ENCODE measurements at places on chromosomes 16 and 17.

DNA sequence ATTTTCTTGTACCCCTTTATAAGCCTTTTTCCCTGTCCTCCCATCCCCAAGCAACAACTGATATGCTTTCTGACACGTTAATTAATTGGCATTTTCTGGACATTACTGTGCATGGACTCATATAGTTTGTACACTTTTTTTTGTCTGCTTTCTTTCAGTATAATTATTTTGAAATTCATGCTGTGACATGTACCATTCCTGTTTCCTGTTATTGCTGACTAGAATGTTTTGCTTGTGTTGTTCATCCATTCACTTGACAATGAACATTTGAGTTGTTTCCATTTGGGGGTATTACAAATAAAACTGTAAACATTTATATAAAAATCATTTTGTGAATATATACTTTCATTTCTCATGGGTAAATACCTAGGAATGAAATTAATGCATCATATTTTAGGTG lies 50.6 kb downstream of the RBBP6 start:
- no peaks in the 10 kb centered on the region for H3K36me3 ChIP-seq
- DNase-seq = no peak
- H3K4me3 ChIP-seq = no peak overlapping the region
- H3K27me3 ChIP-seq = no peaks in the 10 kb centered on the region

DNA sequence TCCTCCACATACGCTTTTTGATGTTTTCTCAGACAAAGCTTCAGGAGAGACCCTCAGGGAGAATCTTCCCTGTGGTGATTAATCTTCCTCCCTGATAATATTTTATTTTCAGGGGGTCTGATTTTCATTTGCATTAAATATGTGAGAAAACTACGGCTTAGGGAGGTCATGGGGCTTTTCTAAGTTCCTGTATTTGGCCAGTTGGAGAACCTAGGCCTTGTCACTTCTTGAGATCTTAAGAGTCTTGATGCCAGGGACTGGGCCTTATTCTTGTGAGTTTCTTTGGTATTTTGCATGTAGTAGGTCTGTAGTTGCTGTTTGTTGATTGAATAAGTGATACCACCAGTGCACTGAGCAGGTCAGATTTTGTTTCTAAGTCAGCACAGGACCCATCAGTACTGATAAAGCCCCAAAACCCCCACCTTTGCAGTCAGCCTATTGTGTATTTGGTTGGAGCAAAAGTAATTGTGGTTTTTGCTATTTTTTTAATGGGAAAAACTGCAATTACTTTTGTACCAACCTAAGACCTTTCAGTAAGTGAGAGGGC lies 130.1 kb downstream of the PRKCA start:
- no peak overlapping the region for H3K27ac ChIP-seq
- H3K36me3 ChIP-seq = no peaks in the 10 kb centered on the region
- peaks cover 1% of the 10 kb centered on the region for H3K27me3 ChIP-seq
- no peak for DNase-seq
- no peak overlapping the region for H3K4me3 ChIP-seq

DNA sequence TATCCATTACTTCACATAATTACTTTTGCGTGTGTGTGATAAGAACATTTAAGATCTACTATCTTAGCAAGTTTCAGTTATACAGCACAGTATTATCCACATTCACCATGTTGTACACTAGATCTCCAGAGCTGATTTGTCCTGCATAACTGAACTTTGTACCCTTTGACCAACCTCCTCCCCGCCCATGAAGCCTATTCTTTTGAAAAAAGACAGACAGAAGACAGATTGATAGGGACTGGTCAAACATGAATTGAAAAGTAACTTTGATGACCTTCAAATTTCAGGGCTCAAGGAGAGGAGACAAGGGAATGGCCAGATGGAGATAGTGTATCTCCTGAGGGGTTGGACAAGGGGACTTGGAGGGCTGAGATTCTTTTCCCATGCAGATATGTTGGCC lies 96.3 kb downstream of the CMC2 start:
- no peaks in the 10 kb centered on the region for H3K4me1 ChIP-seq
- no peaks in the 10 kb centered on the region for H3K36me3 ChIP-seq
- H3K27me3 ChIP-seq = no peaks in the 10 kb centered on the region
- DNase-seq = no peak
- no peak overlapping the region for H3K27ac ChIP-seq
- H3K4me3 ChIP-seq = no peak overlapping the region

DNA sequence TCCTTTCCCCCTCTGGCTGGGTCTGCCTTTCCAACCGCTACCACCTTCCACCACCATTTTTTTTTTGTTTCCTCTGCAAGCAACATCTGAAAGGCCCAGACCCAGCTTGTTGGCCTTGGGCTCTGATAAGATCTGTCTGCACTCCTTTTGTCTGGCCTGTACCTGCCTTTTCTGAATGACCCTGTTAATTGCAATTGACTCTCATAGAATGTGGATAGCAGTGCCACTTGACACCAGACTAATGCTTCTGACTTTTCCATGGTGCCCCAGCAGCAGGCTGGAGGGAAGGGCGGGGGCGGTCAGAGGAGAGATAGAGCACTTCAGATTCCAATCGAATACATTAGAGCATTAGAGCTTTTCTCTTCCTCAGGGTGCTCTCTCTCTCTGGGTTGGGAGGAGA lies 538.9 kb downstream of the WWOX start:
- no peak overlapping the region for H3K27ac ChIP-seq
- no peak overlapping the region for H3K4me3 ChIP-seq
- H3K36me3 ChIP-seq = no peaks in the 10 kb centered on the region
- H3K27me3 ChIP-seq = peaks cover 1% of the 10 kb centered on the region
- DNase-seq = no peak

- H3K27me3 ChIP-seq = peaks cover 6% of the 10 kb centered on the region
- H3K4me3 ChIP-seq = no peak overlapping the region
- peaks cover 1% of the 10 kb centered on the region for H3K4me1 ChIP-seq
- H3K27ac ChIP-seq = no peak overlapping the region
- H3K36me3 ChIP-seq = no peaks in the 10 kb centered on the region
- peak; percentile 66 for DNase-seq
These were observed 6.0 kb downstream of the CPSF4L start for GRCh38 chr17:73255671-73256181.

- H3K27me3 ChIP-seq = no peaks in the 10 kb centered on the region
- no peaks in the 10 kb centered on the region for H3K4me1 ChIP-seq
- no peak overlapping the region for H3K4me3 ChIP-seq
- no peaks in the 10 kb centered on the region for H3K36me3 ChIP-seq
- DNase-seq = no peak
These were observed 5.9 kb downstream of the MEIOB start for GRCh38 chr16:1865902-1866690.

GRCh38 chr16:84943620-84944019 lies 67.7 kb downstream of the ZDHHC7 start:
- no peaks in the 10 kb centered on the region for H3K36me3 ChIP-seq
- H3K27ac ChIP-seq = no peak overlapping the region
- no peak for DNase-seq
- no peak overlapping the region for H3K4me3 ChIP-seq

- peaks cover 2% of the 10 kb centered on the region for H3K27me3 ChIP-seq
- no peak overlapping the region for H3K4me3 ChIP-seq
- no peak for DNase-seq
These were observed 229.2 kb downstream of the SHISA9 start for GRCh38 chr16:13130586-13130985.

DNA sequence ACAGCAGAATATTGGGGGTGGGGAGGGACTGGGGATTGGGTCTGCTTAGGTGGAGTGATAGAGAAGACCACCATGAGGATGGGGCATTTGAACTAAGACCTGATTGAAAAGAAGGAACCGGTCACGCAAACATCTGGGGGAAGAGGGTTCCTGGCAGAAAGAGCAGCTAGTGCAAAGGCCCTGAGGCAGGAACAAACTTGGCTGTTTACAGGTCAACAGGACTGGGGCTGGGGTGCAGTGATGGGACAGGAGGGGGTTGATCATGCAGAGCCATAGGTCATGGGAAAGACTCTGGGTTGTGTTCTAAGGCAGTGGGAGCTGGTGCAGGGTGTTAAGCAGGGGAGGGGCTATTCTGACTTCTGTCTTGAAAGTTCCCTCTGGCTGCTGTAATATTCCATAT lies 1.9 kb downstream of the DRG2 start:
- H3K4me3 ChIP-seq = peak overlapping the region; percentile 75
- DNase-seq = no peak
- H3K36me3 ChIP-seq = peaks cover 12% of the 10 kb centered on the region
- peak overlapping the region; percentile 31 for H3K27ac ChIP-seq
- H3K4me1 ChIP-seq = peaks cover 9% of the 10 kb centered on the region

GRCh38 chr17:35239823-35240222 lies 3.0 kb upstream of the SLFN5 start:
- peaks cover 16% of the 10 kb centered on the region for H3K4me1 ChIP-seq
- H3K4me3 ChIP-seq = no peak overlapping the region
- H3K27ac ChIP-seq = no peak overlapping the region

DNA sequence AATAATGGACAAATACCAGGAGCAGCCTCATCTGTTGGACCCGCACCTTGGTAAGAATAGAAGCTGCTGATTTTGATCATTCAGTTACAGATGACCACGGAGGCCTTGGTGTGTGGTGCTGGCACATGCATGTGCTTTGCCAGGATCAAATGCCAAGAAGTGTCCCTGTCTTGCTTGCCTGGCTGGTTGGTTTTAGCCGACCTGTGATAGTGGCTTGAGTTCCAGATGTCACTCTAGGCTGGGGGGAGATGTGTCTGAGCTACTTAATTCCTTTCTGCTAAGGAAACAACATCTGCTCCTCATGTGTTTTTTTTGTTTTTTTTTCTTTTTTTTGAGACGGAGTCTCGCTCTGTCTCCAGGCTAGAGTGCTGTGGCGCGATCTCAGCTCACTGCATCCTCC lies 4.3 kb downstream of the TBCD start:
- DNase-seq = no peak
- no peak overlapping the region for H3K27ac ChIP-seq
- H3K4me3 ChIP-seq = no peak overlapping the region
- peaks cover 4% of the 10 kb centered on the region for H3K4me1 ChIP-seq
- no peaks in the 10 kb centered on the region for H3K36me3 ChIP-seq

GRCh38 chr16:51734220-51734619 lies 583.1 kb upstream of the SALL1 start:
- H3K36me3 ChIP-seq = no peaks in the 10 kb centered on the region
- no peaks in the 10 kb centered on the region for H3K4me1 ChIP-seq
- no peak overlapping the region for H3K27ac ChIP-seq
- peaks cover 1% of the 10 kb centered on the region for H3K27me3 ChIP-seq

GRCh38 chr17:79992649-79993389 lies 42.9 kb downstream of the TBC1D16 start:
- peak overlapping the region; percentile 74 for H3K27ac ChIP-seq
- no peak for DNase-seq
- peaks cover 14% of the 10 kb centered on the region for H3K36me3 ChIP-seq
- H3K27me3 ChIP-seq = peaks cover 6% of the 10 kb centered on the region
- H3K4me1 ChIP-seq = peaks cover 58% of the 10 kb centered on the region

DNA sequence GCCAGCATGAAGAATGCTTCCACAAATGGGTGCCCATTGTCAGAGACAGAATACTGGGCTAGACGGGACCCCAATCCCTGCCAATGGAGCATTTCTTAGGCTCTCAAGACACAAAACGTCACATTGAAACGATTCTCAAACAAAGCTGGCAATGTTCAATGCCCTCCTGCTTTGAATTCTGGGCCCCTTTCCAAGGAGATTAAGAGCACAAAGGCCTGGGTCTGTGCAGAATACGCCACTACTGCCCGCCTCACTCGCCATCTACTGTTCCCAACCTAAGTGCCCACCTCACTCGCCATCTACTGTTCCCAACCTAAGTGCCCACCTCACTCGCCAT lies 9.7 kb downstream of the CFAP20 start:
- DNase-seq = no peak
- H3K27ac ChIP-seq = no peak overlapping the region
- H3K36me3 ChIP-seq = peaks cover 23% of the 10 kb centered on the region
- H3K4me3 ChIP-seq = no peak overlapping the region
- peaks cover 8% of the 10 kb centered on the region for H3K27me3 ChIP-seq
- peaks cover 58% of the 10 kb centered on the region for H3K4me1 ChIP-seq

- H3K4me3 ChIP-seq = peak overlapping the region; percentile 14
- DNase-seq = no peak
- no peaks in the 10 kb centered on the region for H3K36me3 ChIP-seq
- no peak overlapping the region for H3K27ac ChIP-seq
- H3K4me1 ChIP-seq = peaks cover 18% of the 10 kb centered on the region
These were observed 60.6 kb downstream of the SCNN1B start for GRCh38 chr16:23362460-23363317.

DNA sequence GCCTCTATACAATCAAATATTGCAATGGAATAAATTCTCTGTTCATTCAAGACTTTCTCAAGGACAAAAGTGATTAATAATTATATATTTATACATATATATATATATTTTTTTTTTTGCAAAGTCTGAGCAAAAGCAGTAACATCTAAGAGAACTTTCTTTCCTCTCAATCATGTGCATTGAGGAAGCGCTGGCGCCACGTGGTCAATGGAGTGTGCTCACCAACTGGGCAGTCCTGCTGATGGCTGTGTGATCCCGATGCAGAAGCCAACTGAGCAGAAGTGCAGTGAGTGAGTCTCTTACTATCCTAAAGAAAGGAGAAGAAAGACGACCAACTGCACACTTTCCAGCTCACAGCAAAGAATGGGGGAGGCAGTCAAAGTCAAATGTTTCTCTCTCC lies 37.2 kb upstream of the ULK2 start:
- H3K4me1 ChIP-seq = no peaks in the 10 kb centered on the region
- H3K27me3 ChIP-seq = peaks cover 4% of the 10 kb centered on the region
- no peak for DNase-seq
- no peak overlapping the region for H3K27ac ChIP-seq
- peaks cover 12% of the 10 kb centered on the region for H3K36me3 ChIP-seq
- H3K4me3 ChIP-seq = no peak overlapping the region

- peak; percentile 42 for DNase-seq
- no peaks in the 10 kb centered on the region for H3K36me3 ChIP-seq
These were observed 52.7 kb downstream of the SREBF1 start for GRCh38 chr17:17783825-17784656.

- DNase-seq = no peak
- no peak overlapping the region for H3K27ac ChIP-seq
- peaks cover 4% of the 10 kb centered on the region for H3K4me1 ChIP-seq
- no peak overlapping the region for H3K4me3 ChIP-seq
- no peaks in the 10 kb centered on the region for H3K36me3 ChIP-seq
These were observed 394.0 kb downstream of the KCNJ2 start for GRCh38 chr17:70563281-70563820.
